ENCODE measurements at places on chromosomes 4 and X.

DNA sequence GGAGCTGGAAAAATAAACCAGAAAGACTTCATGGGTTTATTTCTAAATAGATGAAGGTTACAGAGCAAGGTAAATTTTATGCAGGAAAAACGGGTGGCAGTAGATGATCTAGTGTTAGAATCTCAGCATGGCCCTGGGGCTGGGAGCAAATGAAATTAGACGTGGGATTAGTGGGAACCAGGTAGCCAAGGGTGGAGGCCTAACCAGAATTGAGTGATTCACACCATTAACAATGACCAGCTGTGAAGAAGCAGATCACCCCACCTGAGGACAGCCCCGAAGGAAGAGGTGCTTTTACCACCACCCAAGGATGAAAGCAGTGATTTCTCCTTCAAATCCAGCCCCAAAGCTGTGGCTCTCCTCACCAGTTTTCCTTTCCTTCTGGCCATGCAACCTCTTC is 20.8 kb upstream of the ACSL1 start:
- DNase-seq = no peak

DNA sequence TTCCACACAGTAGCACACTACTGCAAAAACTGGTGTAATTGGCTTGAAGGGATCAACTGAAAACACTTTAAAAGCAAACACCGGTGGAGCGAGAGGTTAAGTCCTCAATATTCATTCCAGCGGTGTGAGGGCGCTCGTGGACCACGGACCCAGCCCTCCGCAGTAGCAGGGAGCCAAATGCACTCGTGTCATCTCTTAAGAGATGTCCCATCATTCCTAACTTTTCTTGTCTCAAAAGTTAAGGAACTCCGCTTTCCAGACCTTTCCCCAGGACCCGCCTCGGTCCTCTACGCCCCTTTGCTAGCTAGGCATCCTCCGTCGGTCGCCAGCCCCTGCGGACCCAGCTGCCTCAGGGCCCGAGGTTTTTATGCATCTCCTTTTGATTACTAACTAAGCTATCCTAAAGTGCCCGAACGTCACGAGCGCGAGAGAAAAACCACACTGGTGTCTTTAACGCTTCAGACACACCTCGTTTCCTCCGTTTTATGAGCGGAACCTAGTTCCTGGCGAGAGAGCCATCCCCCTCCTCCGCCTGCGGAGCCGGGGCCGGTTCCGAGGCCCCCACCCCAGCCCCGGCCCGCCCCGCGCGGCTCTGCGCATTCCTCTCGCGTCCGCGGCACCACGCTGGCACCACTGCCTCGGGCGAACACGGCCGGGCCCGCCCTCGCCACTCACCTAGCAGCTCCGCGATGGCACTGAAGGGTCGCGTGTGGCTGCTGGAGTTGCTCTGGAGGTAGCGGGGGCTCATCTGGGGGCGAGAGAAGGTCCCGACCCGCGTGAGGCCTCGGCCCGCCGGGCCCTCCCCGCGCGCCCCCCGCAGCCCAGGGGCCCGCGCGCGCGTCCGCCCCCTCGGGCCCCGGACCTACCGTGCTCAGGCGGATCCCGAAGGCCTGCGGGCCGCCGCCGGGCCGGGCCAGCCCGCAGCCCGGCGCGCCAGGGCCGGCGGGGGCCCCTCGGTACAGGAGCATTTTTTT is 723 bp downstream of the MORC4 start:
- DNase-seq = peak; percentile 36

GRCh38 chrX:125327891-125328290 is 8.2 kb downstream of the TEX13C start:
- no peak for DNase-seq

GRCh38 chr4:15240764-15241163 is 187.1 kb upstream of the C1QTNF7 start:
- DNase-seq = no peak

DNA sequence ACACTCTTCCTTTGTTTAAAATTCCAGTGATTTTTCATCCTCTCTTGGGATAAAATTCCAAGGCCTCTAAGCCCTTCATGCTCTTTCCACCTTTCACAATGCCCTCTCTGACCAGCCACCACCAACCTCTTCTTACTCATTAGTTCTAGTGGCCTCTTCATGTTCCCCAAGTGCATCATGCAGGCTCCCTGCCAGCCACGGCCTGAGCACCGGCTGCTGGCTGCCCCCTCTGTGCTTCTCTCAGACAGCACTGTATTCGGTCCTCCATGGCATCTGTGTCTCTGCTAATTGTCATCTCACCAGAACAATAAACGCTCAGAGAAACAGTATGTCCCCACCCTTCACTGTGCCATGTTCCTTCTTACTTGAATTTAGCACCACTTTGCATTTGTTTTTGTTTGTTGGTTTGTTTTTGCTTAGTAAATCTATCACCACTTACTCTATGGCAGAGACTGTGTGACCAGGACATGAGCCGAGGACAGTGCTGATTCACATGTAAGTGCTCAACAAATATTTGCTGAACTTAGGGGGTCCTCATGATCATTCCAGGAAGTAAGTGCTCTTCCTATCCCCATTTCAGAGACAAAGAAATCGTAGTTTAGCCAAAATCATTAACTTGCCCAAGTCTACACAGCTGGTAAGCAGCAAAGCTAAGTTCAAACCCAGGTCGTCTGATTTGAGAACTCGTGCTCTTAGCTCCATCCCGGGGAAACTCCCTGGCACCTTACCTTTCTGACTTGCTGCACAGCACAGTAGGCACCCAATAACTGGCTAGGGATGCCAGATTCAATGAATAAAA is 77.1 kb upstream of the UCP1 start:
- DNase-seq = no peak

DNA sequence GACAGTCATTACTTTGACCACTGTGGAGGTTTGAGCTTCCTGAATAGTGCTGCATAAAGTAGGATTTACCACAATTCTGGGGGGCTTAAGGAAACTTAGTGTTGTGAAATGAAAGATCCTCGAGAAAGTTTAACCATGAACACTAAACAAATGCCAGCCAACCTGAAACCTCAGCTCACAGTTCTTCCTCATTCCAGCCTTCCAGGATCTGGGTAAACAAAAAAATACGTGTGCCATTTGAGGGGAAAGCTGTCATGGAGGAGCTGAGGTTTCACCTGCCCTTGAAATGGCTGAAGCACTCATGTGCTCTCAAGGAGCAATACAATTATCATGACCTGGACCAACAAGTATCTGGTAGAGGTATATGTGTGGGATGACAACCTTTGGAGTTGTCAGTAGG is 142.7 kb downstream of the NPNT start:
- DNase-seq = no peak

- DNase-seq = no peak
Measured at GRCh38 chr4:47494124-47494430, 9.0 kb downstream of the ATP10D start.

DNA sequence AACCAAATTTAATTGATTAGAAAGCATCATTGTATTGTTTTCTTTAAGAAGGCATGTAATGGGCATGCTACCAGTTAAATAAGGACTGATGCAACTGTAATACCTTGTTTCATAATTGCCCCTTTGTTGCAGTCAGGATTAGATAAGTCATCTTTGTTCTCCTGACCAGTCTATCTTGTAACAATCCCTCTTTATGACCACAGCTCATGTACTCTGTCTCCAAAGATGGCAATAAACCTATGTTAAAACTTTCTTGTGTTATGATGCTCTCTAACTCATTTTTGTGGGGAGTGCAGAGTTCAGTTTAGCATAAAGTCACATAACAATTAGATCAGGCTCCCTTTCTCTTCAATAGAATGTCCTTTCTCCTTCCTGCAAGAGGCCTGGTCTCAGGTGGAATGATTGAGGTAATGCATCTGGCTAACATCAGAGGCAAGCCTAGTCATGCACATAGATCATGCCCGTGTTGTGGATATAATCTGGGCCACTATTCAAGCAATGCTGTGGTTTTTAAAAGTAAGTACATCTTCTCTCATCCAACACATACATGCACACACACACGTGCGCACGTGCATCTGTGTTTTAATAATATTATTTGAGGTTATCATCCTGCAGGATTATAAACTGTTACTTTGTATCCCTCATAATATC is 45.6 kb downstream of the TMEM154 start:
- no peak for DNase-seq
